ENCODE measurements at places on chromosomes 6 and 20.

GRCh38 chr6:8993111-8993510 is 557.8 kb upstream of the SLC35B3 start:
- no peak for DNase-seq

- DNase-seq, result no peak
These were observed 143.0 kb upstream of the STXBP5 start for GRCh38 chr6:147061252-147061651.

DNA sequence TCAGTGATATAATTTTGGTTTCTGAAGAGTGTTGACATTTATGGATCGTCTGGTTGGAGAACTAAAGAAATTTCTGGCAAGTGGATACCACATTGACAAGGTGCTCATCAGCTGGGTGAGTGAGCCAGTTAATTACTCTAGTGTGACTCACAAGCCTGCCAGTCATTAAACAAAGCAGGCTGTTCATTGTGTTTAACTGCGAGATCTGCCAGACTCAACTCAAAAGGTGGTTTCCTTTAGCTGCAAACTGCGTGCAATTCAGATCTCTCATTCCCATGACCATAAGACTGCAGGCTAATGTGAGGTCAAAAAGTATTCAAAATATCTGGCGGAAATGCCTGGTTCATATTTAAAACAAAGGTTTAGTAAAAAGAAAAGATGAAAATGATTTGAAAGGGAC is 32.5 kb upstream of the IYD start:
- DNase-seq, result no peak

DNA sequence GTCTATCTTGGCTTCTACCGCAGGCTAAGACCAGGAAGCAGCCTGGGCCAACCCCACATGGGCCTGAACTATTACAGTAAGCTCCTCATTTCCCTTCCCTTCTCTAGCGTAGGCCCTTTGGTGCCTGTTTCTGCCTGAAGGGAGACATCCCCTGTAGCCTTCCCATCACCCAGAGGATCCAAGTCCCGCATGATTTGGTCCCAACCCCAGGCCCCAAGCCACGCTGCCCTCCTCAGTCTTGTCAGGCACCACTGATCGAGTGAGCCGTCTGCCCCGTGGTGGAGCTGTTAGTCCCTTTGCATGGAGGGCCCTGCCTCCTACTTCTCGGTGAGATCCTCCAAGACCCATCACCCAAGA is 46.4 kb downstream of the EBF4 start:
- no peak for DNase-seq

DNA sequence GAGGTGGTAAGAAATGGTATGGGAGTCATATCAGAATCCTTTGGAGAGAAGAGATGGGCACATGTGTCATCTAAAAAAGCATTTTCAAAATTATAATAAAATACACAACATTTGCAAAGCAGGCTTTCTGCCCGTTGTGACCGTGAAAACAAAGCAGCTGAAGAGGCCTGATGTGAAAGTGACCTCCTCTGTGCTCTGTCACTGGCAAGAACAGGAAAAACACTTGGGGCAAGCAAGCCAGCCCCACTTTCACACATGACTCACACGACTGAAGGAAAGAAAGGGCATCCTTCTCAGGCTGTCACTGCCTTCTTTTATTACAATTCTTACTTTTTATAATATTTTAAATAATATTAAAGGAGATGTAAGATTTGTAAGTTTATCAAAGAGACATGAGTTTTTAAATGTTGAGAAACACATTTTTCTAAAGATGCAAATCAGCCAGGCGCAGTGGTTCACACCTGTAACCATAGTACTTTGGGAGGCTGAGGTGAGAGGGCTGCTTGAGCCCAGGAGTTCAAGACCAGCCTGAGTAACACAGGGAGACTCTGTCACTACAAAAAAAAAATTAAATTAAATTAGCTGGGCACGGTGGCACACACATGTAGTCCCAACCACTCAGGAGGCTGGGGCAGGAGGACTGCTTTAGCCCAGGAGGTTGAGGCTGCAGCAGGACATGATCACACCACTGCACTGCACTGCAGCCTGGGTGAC is 143.7 kb downstream of the BTBD9 start:
- no peak for DNase-seq

- DNase-seq, result no peak
These were observed 26.3 kb downstream of the HFE start for GRCh38 chr6:26113570-26113969.

DNA sequence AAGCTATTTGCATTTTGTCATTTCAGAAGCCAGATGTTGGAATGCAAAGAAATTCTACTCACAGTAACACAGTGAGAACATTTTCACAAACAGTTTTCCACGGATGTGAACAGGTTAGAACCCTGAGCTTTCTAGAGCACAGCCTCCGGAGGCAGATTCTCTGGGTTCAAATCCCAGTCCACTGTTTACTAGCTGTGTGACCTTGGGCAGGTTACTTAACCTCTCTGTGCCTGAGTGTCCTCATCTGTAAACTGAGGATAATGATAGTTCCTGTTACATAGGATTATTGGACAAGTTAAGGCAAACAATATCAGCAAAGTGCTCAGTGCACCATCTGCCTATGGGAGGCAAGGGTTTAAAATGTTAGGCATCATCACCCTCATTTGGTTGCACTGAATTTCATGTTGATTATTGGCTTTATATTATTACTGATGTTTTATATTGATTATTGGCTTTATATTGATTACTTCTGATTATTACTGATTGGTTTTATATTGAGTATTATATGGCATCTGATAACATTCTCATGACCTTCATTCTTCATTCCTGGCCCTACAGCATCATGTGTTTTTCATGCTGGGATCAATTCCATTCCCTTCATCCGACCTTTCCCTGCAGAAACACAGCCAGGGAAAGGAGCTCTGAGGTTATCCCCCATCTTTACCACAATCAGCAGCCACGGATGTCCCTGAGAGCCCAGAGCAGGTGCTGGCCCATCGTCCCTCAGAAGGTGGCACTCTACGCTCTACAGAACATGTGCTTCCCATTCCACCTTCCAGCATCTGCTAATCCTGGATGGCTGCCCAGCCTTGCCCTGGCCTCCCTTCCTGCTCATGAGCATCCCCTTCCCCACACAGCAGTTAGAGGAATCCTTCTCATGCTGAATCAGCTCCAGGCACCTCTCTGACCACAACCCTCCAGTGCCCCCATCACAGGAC is 283.1 kb downstream of the PREX1 start:
- DNase-seq, result no peak

GRCh38 chr6:111842891-111843290 is 30.4 kb downstream of the FYN start:
- no peak for DNase-seq

GRCh38 chr6:162063666-162064065 is 663.9 kb downstream of the PRKN start:
- no peak for DNase-seq

- DNase-seq, result no peak
These were observed 3.9 kb downstream of the SLC29A1 start for GRCh38 chr6:44227148-44227793.

- DNase-seq, result no peak
These were observed 348.2 kb downstream of the TFAP2B start for GRCh38 chr6:51166914-51167313.

DNA sequence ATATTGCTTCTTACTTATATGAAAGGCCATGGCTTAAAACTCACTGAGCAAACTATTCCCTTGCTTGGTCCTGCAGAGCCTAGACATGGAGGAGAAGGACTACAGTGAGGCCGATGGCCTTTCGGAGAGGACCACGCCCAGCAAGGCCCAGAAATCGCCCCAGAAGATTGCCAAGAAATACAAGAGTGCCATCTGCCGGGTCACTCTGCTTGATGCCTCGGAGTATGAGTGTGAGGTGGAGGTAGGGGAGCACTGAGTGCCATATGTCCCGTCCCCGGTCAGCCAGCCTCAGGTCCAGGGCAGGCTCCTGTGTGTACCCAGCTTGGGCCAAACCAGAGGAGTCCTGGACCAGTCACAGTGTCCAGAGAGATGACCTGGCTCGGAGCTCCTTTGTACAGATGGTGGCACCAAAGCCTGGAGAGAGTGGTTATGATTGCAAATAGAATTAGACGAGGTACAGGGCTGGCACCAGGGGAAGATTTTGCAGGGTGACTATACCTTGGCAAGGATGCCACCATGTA is 21.0 kb downstream of the EPB41L1 start:
- DNase-seq, result no peak

DNA sequence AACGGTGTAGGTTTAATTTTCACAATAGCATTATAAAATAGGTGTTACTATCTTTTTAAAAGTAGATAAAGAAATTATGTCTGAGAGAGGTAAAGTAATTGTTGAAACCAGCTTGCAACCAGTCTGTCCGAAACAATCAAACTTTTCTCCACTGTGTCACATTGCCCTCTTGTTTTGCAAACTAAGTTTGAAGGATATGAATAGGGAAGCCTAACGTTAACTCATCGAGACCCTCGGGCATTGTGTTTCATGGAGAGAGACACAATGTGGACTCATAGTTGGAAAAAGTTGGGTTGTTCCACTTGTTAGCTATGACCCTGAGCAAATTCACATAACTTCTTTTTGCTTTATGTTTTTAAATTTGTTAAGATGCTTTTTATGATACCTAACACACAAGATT is 254.4 kb upstream of the IMPG1 start:
- DNase-seq, result no peak

- DNase-seq, result no peak
These were observed 86.6 kb downstream of the CD40 start for GRCh38 chr20:46204594-46205186.

DNA sequence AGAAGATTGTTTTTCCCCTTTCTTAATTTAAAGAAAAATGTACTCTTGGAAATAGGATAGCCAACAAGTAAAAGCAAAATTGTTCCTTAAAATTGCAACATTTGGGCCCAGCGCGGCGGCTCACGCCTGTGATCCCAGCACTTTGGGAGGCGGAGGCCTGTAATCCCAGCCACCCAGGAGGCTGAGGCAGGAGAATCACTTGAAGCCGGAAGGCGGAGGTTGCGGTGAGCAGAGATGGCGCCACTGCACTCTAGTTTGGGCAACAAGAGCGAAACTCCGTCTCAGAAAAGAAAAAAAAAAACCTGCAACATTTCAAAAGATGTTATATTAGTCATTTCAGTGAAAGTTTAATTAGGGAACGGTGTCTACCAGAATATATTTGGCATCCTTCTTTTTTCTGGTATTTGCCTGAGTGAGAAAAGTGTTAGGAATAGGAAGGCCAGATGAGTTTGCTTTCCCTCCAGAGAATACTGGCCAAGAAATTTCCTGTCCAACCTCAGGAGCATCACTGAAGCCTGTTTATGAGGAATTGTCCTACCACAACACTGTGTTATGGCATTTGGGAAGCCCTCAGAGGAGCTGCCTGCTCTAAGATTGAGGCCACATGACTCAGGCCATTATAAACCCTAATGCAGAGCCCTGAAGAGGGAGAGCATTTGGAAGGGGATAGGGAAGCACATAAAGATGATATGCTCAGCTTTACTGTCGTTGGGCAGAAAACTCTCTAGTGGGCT is 1.2 kb upstream of the GJA1 start:
- DNase-seq, result no peak

GRCh38 chr20:25629816-25630499 is 6.1 kb upstream of the NANP start:
- DNase-seq, result no peak

- DNase-seq, result no peak
These were observed 13.9 kb upstream of the CCN5 start for GRCh38 chr20:44701118-44701857.

- no peak for DNase-seq
These were observed 713.9 kb downstream of the COL12A1 start for GRCh38 chr6:74491844-74492374.

DNA sequence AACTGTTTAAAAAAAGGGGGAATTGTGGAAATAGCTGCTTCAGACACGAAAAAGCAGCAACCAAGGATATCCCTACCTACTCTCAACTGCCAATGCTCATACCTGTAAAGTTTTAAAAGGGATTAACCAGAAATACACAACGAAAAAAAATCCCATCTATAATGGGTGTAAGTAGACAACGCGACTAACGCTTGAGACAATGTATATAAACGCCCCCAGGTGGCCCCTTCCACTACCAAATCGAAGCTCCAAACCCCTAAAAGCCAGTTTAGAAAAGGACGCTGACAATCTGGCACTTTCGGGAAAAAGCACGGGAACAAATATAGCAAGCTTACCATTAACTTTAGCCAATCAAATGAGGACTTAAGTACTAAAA is 94.5 kb upstream of the BTN3A2 start:
- no peak for DNase-seq

- no peak for DNase-seq
These were observed 5.2 kb upstream of the PRPH2 start for GRCh38 chr6:42727627-42728026.

Measured in right forelimb (tissue), 1 donor.